Right hindlimb (tissue), 1 donor: ENCODE measurements at places on chromosomes 12 and 14.
A peak's percentile ranks its signal among the peaks of the same experiment; 100 is the strongest.

DNA sequence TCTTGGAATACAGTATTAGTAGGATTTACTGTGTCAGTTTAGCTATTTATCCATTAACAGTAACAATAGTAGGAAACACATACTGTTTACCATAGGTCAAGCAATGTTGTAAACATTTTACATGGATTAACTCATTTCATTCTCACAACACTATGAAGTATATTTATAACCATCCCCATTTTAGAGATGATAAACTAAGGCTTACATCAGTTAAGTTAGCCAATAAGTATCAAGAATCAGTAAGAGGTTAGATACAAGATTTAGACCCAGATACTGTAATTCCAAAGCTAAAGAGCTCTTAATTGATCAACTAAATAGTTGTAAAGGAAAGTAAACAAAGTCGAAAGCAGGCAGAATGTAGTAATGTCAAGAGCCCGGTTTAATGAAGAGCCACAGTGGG, 1.1 kb downstream of the SYNJ2BP start:
- DNase-seq: no peak

DNA sequence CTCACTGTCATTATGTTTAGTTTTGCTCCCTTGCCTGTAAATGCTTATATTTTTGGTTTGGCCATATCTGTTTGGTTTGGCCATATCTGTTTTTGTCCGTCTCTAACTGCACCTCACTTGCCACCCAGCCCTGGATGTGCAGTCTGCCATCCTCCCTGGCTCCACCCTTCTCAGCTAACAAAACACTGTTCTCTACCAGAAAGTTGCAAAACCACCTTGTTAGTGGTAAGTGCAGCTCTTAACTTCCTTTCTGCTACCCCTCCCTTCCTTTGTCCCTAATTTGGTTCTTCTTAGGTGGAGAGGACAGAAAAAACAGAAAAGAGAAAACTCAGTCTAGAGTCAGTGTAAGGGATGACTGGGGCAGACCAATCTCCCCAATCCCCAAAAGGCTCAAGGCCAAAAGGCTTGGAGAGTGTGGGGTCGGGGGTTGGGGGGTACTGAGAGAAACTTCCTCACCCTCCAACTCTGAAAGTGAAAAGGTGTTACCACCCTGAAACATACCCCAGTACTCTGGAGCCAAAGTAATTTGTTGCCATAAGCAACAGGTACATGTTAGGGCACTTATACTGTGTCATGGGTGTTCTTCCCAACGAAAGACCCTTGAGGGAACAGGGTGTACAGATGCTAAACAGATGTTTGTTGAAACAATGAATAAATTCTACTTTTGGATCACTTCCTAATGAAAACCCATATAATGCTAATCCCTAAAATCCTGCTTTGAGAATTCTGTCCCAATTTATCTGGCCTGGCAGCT, 5.0 kb downstream of the BIN2 start:
- no peak for DNase-seq

GRCh38 chr14:92663049-92663448, 85.4 kb downstream of the LGMN start:
- DNase-seq: no peak

DNA sequence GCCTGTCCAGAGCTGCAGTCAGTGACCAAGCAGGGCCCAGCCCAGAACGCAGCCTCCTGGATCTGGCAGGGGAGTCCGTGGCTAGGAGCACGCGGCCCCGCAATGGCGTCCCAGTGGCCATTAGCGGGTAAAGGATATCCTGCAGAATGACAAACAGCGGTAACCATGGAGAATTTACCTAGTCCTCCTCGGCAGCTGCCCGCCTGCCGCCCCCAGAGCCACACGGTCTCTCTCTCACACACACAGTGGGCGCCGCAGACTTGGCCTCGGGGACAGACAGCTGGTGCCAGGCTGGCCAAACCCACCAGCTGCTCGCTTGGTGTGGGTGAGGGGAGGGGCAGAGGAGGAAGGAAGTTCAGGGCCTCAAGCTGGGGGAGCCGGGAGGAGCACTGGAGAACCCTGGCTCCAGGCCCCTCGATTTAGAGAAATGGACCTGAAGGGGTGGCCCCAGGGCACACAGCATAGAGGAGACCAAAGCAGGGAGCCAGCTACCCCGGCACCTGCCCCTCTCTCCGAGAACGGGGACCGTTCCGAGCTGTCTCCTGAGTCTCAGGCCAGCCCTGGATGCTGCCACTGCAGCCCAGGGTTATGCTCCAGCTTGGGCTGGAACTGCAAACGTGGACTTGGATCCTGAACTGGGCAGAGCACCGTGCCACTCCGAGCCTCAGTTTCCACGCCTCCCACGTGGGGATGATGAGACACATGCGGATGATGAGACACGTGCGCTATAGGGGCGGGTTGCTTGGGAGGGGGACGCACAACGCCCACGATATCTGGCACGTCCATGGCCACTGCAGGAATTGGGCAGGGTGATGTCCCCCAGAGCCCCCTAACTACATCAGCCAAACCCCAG, 3.4 kb downstream of the CDK2AP1 start:
- peak; percentile 91 for DNase-seq

GRCh38 chr14:39772627-39773026, 340.4 kb upstream of the FBXO33 start:
- DNase-seq: no peak

GRCh38 chr12:57133916-57134315, 5.6 kb downstream of the LRP1 start:
- no peak for DNase-seq

DNA sequence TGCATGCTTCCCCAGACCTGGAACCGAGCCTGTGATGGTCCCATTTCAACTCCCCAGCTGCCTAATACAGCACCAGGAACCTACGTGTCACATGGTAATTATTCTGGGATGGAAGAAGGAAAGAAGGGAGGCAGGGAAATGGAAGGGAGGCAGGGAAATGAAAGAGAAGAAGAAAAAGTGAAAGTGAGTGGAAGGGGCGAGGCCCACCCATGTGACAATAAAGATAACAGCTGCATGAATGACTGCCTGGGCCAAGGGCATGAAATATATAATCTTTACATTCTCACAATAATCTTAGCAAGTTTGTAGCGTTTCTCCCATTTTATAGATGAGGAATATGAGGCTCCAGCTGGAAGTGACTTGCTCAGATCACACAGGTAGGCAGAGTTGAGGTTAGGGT, 245.0 kb upstream of the PWP1 start:
- no peak for DNase-seq

DNA sequence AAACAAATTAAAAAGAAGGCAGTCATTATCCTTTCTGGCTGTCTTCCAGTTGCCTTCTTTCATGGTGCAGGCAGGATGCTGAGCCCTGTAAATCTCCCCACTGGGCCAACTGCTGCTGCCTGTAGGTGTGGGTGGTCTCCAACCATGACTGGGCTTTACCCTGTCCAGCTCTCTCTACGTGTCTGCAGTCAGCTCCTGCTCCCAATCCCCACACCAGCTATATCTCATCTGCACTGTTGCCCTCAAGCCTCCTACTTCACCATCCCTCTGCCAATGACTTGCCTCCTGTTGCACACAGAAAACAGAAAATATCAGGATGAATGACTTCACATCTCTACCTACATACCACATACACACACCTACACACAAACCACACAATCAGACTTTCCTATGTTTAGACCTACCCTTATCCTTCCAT, 39.7 kb upstream of the PSMA6 start:
- no peak for DNase-seq

GRCh38 chr12:26092346-26093105, 32.3 kb downstream of the BHLHE41 start:
- no peak for DNase-seq

DNA sequence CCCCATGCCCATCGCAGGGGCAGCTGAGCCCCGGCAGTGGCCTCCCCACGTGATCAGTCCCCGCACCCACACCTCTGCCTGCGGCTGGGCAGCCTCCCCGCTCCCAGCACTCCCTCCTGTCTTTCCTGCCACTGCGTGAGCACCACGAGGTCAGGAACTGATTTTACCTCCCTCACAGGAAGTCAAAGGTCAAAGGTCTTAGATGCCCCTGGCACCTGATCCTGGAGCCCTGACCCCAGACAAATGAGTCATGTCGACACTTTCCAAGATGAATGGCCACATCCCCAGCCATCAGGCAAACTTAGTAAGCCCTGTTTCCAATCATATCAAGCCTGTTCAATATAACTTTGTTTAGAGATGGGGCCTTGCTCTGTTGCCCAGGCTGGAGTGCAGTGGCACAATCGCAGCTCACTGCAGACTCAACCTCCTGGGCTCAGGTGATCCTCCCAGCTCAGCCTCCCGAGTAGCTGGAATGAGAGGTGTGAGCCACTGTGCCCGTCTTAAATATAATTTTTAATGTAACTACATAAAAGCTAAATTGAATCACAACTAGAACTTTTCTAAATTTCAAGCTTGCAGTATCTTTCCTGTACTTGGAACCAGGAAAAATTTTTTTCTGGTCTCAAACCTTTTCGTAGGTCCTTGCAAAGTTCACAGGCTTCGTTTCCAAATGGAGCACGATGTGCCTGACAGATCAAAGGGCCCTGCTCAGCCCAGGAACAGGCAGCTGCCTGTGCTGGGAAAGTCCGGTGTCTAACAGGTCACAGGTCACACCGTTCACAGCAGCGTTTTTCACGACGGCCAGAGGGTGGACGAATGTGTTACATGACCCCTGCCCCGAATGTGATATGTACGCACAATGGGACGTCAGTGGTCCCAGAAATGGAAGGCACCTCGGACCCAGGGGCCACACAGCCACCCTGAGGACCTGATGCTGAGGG, 1.9 kb downstream of the LRCOL1 start:
- no peak for DNase-seq

DNA sequence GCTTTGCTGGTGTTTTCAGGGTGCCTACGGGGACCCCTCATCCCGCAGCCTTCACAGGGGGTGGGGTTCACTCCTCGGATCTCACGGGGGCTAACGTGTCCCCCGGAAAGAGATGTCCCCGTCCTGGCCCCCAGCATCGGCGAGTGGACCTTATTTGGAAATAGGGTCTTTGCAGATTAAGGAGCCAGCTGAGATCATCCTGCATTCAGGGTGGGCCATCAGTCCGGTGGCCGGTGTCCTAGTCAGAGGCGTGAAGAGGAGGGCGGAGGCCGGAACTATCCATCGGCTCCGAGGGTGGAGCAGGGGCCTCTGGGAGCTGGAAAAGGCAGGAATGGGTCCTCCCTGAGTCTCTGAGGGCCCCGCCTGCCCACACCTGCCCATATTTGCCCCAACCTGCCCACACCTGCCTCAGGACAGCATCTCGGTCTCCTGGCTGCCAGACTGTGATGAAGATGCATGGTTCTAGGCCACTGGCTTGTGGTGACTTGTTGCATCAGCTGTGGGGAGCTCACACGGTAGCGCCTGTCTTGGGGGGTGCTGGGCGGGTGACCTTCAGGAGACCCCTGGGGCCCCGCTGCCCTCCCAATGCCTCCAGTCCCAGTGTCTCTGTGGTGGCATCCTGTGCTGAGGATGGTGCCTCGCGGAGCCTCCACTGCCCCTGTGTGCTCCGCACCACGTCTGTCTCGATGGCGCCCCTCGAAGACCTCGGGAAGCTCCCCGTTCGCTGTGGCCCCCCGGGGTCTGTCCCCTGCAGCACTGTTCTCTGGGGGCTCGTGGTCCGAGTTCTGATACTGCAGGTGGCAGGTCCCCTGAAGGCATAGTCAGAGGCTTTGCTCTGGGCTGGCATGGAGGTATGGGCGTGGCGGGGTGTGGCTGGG, 14.7 kb downstream of the NOC4L start:
- DNase-seq: no peak

DNA sequence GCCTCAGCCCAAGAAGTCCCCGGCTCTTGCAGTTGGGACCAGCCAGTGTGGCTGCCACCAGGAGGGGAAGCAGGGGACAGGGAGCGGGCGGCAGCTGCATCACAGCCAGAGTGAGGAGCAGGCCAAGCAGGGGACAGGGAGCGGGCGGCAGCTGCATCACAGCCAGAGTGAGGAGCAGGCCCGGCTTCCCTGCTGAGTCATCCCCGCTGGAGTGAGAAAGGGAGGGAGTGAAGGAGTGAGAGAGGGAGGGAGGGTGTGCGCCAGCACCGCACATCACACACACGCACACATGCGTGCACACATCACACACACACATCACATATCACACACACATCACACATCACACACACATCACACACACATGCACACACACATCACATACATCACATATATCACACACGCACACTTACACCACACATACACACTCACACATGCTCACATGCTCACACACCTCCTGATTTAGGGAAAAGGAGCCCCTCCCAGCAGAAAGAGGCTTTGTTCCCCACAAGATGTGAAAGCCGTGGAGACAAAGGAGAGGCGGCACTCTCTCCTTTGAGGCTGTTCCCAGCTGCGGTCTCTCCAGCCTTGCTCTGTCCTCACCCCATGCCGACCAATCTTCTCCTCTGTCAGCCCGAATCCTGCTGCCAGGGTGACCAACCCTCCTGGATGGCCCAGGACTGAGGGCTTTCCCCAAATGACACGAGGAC, 16.7 kb upstream of the ZDHHC22 start:
- DNase-seq: peak; percentile 57

GRCh38 chr12:121010860-121011259, 5.4 kb downstream of the C12orf43 start:
- DNase-seq: no peak

- peak; percentile 76 for DNase-seq
These were observed 11.7 kb downstream of the TPCN1 start for GRCh38 chr12:113232840-113233585.

GRCh38 chr12:71183018-71183417, 25.2 kb upstream of the TSPAN8 start:
- no peak for DNase-seq

DNA sequence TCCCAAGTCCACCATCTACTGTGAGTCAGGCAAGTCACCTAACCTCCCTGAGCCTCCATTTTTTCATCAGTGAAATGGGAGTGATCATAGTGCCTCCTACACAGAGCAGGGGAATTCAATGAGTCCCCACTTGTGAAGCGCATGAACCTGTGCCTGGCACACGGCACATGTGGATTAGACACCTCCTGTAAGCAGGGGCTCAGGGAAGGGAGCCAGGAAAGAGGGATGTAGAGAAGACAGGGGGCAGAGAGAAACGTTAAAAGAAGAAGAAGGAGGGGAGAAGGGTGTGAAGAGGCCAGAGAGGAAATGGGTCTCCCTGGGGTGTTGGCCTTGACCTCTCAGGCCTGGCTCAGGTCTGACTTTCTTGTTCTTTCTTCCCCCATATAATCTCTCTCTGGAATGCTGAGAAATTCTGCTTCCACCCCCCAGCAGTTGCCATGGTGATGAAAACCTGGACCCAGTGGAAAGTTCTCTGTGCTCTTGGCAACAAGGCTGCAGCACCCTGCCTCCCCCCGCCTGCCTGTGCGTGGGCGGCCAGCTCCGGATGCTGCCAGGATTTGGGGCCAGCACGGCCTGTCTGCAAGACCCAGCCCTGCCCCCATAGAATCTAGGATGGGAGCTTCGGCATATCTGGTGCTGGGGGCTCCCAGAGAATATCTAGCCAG, 94.5 kb downstream of the CALM1 start:
- DNase-seq: peak; percentile 93
